Activated effector memory CD4-positive, alpha-beta T cell treated with Interleukin-2 at 50 U/mL for 16 hours (primary cell): ENCODE measurements at places on chromosomes 11 and 22.
A peak's percentile ranks its signal among the peaks of the same experiment; 100 is the strongest.

- DNase-seq: no peak
These were observed 10.8 kb downstream of the PRR33 start for GRCh38 chr11:1880746-1881441.

- DNase-seq: no peak
These were observed 8.6 kb downstream of the AIP start for GRCh38 chr11:67491276-67492068.

DNA sequence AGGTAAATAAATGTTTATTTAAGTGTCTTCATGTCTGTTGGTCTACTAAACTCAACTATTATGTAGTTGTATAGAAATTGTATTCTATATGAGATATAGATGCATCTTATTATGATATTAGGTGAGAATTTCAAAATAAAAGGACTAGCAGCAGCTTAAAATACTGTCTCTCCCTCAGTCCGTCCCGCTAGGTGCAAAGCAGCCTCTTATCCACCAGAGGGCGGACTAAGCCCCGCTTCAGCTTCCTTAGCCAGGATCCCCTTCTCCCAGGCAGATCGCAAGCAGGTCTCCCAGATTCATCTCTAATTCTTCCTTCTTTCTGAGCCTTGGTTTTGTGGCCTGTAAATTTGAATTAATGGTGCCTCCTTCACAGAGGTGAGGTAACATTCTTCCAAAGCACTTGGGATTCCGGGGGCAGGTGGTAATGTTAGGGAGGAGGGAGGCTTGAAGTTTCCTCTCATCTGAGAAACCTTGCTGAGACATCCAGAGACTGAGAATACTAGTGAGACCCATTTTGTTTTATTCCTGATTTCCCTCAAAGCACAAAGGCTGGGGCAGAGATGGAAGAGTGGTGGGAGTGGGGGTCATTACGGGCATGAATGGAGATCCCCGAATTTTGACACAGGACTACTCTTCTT is 13.5 kb upstream of the INSC start:
- DNase-seq: no peak

- DNase-seq: peak; percentile 46
These were observed 22.1 kb upstream of the TMPRSS13 start for GRCh38 chr11:117950993-117951961.

DNA sequence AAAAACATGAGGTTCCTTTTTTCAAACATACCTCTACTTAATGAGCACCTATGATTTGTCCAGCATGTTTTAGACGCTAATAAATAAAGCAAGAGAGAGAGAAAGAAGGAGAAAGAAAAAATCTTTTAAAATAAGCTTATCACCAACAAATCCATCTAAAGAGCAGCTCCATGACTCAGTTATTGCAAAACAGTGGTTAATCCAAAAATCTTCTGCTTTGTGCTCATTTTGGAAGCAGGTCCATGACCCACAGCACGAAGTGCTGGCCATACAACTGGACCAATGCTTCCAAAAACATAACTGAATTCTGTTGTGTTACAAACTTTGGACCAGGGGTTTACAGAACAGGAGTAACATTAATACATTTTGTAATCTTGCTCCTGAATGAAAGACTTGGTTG is 696.6 kb downstream of the KCNA4 start:
- no peak for DNase-seq

DNA sequence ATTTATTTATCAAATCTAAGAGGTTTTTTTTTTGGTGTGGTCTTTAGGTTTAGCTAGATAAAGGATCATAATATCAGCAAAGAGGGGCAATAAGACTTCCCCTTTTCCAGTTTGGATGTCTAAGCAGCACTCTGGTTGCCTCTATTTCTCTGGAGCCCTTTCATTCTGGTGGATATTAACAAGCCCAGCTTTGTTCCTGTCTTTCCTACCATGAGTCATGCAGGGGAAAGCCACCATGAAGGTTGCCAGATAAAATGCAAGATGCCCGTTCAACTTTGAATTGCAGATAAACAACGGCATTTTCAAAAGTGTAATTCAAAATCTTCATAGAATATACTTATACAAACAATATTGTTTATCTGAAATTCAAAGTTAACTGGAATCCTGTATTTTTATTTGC is 143.6 kb downstream of the ADAMTS15 start:
- no peak for DNase-seq
